ENCODE measurements at places on chromosomes 4 and X.

GRCh38 chr4:5730993-5731990 is 20.3 kb downstream of the EVC start:
- DNase-seq, result no peak

DNA sequence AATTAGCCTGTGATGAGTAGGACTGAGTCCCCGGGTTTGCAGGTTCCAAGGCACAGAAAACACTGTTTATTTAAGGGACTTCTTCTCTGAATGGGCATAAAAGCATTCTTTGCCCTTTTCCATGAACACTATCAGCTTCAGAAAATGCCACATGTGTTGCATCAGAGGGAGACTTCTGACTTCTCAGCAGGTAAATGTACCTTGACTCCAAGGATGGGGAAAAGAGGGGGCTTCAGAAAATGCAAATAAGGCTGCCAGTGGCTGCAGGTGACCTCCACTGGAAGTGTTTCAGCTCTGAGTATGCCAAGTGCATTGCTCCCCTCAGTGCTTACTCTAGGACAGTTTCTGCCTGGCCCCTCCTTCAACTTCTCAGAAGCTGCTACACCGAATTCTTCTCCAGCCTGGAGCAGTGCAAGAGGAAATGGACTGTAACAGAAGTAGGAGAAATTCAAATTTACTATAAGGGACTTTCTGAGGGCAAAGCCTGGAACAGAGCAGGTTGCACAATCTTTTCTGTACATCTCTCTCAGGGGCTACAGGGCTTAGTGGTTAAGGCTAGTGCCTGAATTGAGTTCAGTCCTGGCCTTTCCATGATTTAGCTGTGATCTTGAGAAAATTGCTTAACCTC is 233.2 kb downstream of the PTTG2 start:
- no peak for DNase-seq

- DNase-seq, result no peak
Observed at GRCh38 chr4:87089368-87089767, 131.1 kb downstream of the KLHL8 start.

DNA sequence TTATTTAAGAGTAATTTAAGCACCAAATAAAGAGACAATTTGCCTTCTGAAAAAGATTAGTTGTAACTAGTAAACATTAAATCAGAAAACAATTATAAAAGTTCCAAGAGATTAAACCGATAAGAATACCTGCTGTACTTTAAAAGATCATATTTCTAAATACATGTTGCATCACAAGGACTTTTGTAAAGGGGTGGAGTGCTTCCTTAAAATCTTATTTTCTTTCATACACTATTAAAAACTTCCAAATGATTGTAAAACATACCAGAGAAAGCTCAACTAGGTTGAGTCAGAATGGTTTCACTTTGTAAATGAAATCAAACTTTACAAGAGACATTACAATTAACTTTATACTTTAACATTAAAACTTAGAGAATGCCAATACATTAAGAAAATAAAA is 41.8 kb downstream of the ACSL4 start:
- no peak for DNase-seq

DNA sequence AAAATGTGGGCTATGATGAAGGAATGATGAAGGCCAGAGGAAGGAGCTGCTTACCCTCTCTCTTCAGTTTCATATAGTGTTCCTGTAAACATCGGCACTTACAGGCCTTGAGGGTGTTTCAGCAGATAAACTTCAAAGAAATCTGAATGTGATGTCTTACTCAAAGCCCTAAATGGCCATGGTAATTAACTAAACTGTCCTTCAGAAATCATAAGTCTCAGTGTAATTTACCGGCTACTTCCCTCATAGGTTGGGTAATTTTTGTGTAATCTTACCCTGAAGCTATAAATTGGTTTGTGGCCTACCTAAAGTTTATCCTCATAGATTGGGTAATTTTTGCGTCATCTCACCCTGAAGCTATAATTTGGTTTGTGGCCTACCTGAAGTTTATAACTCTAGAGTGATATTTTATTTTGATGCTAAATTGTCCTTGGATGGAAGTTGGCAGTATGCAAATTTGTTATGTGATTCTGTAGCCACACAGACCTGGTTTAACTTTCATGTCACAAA is 2700.3 kb downstream of the ARAP2 start:
- DNase-seq, result no peak

DNA sequence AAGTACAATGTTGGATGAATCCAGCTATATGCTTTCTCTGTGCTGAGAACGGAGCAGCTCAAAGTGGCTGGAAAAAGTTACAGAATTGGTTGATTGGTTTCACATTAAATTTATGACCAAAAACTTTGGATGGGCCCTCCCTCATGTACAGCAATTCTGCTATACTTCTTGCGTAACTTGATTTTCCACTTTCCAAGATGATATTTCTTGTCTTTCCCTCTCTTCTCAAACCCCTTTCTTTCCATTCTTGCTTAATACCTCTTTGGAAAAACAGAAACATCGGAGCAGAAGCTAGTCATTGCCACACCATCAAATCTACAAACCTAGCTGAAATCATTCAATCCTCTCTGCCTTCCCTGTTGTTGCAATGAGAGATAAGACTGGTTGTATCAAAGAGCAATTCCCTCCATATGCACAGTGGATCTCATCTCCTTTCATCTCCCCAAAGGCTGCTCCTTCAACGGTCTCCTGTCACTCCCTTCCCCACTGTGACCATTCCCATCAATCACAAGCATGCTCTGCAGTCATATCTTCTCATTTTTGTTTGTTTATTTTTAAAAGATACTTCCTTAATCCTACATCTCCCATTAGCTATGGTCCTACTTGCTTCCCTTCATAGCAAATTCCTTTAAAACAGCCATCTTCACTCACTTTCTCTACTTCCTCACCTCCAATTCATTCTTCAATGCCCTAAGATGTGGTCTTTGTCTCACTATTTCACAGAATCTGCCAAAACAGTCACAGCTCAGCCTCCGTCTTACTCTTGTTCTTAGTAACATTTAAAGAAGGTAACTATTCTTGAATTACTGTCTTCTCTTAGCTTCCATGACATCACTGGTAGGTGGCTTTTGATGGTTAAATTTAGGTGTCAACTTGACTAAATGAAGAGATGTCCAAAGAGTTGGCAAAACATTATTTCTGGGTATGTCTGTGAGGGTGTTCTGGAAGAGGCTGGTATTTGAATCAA is 145.5 kb downstream of the FAM13A start:
- DNase-seq, result no peak

- DNase-seq, result no peak
Observed at GRCh38 chr4:149518471-149518870, 297.2 kb downstream of the IQCM start.

DNA sequence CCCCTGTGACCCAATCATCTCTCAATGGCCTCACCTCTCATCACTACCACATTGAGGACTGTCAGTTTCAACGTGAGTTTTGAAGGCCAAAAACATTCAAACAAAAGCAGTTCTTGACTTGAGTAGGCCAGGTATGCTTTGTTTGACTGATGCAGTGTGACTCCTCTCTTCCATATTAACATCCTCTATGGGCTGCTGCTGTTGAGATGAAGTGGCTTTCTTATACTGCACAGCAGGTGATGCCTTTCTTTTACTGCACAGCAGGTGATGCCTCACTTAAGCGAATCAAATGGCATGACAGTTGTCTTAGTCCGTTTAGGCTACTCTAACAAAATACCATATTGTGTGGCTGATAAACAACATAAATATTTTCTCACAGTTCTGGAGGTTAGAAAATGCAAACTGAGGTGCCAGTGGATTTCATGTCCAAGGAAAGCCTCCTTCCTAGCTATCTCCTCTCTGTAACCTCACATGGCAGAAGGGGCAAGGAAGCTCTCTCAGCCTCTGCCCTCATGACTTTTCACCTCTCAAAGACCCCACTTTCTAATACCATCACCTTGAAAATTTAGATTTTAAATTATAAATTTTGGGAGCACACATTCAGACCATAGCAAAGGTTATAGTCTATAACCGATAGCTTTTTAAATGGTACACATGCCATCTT is 2267.9 kb upstream of the AGA start:
- no peak for DNase-seq

GRCh38 chr4:180304321-180304720 is 1938.9 kb upstream of the TENM3 start:
- no peak for DNase-seq

- DNase-seq, result peak; percentile 12
Observed at GRCh38 chr4:17577665-17578481, 875 bp downstream of the LAP3 start.

DNA sequence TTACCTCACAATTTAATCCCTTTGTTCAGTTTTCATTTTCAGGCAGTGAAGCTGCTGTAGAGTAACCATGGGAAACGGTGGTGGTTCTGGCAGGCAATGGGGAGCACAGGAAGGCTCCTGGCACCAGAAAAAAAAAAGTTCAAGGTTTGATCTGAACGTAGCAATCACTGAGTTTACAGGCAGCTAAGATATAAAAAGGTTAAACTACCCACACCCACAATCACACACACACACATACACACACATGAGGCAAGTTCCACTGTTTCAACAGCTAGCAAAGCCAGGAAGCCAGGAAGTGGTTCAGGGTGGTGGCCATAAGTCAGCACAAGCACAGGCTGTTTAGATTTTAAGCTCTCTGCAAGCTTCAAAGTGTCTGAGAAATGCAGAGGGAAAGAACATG is at the start of gene SULT1B1:
TSS of gene SULT1B1 (minus strand) at position 166 of the 400 bp plus-strand sequence. CDS start 5,403 bp downstream, outside the sequence.
- peak; percentile 19 for DNase-seq

- DNase-seq, result no peak
Observed at GRCh38 chrX:123603491-123603890, 129.4 kb downstream of the THOC2 start.

DNA sequence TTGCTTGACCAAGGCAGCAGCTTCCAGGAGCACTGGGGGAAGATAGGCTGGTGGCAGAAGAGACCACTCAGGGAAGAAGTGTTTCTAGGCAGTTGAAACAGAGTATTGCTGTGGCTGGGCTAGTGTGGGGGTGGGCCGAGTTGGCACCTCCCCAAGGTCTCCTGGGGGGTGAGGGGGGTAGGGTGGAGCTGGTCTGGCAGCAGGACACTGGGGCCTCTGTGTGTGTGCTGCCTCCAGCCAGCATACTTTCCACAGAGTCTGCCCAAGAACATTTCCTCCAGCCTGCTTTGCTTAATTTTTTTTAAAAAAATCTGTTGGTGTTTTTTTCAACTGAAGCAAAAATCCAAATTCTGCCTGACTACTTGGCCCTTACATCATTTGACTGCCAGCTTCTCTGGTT is 4.0 kb downstream of the ITIH6 start:
- DNase-seq, result no peak

DNA sequence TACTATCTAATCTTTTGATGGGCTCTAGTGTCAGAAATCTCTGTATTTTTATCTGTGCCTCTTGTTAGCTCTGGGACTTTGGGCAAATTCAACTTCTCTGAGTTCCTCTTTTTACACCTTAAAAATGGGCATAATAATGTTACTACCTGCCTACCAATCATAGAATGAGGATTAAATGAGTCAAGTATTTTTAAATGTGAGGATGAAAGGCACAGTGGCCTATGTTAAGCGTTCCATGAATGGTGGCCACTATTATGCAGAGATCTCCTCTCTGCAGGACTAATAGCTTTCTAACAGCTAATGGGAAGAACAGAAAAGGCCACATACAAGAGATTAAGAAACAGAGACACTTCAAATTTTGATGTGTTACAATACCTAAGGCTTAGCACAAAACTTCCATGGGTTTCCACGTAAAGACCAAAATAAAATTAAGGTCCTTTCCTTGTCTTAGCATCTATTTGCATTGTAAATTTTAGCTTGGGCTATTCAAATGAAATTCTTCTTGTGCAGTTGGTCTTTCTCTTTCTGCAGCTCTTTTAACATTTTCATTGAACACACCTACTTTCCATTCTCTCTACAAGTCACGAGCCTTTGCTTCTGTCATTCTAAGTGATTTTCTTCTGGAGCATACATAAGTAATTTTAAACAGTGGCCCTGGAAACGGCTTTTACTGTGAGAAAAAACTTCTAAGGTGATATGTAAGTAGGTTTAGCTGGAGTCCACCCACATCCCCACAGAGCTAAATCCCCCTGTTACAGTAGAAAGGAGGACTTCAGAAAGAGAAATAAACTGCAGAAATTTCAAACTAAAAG is 117.9 kb upstream of the MED14 start:
- DNase-seq, result no peak

DNA sequence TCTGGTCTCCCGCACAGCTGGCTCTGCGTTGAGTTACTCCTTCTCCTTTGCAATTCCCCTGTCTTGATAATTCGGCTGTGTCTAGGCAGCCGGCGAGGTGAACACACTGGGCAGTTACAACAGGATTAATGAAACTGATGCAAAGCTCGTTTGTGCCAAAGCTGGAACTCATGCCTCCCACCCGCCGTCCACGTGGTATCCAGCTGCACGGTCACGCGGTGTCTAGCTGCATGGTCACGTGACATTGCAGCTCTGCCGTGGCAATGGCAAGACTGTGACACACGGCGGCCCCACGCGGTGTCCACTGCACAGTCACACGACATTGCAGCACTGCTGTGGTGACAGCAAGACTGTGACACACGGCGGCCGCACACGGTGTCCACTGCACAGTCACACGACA is 31.2 kb upstream of the LRPAP1 start:
- no peak for DNase-seq

DNA sequence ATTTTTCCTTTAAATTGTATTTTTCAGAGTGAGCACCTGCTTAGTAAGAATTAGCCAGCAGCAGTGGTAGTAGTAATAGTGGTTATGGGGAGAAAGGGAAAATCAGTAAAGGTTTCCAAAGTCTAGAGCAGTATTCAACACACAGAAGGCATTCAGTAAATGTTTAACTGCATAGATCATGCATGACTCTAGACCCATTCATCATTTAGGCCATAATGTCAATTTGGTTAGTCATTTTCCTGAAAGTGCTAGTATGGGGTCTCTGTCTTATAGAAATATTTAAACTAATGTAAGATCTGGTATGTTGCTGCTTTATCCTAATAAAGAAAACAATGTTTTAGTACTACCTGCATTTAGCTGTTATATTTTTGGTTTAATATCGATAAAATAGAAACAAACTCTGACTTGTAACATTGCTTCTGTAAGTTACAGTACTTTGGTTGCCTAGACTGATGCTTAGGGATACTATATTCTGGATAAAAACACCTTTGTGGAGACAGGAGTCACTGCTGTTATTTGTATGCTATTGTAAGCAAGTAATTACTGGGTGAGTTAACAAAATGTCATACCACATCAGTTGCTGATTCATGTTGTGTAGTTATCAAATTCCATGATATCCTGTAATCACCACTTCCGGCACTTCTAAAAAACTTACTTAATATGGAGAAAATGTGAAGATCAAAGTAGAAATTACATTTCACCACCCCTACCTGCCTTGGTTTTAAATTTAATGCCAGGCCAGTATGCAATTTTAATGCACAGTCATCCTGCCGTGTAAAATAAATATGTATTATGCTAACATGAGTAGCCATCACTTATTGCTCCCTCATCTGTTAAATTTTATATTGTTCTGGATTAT is 115.8 kb upstream of the BMPR1B start:
- DNase-seq, result no peak

DNA sequence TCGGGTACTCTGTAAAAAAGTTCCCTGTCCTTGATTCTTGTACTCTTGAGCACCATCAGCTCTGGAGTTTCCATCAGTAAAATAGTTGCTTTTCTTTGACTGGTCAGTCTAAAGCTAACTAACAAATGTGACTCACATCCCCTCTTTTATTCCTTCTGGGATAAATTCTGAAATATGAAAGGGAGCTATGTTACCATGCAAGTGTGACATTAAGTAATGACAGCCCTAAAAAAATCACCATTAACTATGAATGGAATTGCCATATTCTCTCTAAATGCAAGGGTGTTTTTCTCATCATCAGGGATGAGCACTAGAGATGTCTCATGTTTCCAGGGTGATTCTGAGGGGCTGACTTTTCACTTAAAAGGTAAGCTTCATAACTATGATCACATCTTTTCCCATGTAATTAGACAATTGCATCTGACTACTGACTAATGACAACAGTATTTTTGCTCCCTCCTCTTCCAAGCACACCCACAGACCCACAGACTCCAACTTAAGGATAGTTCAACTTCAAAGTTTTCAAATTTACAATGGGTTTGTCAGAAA is 26.9 kb upstream of the RASGEF1B start:
- DNase-seq, result no peak
